ENCODE measurements at places on chromosomes 12 and 14.

DNA sequence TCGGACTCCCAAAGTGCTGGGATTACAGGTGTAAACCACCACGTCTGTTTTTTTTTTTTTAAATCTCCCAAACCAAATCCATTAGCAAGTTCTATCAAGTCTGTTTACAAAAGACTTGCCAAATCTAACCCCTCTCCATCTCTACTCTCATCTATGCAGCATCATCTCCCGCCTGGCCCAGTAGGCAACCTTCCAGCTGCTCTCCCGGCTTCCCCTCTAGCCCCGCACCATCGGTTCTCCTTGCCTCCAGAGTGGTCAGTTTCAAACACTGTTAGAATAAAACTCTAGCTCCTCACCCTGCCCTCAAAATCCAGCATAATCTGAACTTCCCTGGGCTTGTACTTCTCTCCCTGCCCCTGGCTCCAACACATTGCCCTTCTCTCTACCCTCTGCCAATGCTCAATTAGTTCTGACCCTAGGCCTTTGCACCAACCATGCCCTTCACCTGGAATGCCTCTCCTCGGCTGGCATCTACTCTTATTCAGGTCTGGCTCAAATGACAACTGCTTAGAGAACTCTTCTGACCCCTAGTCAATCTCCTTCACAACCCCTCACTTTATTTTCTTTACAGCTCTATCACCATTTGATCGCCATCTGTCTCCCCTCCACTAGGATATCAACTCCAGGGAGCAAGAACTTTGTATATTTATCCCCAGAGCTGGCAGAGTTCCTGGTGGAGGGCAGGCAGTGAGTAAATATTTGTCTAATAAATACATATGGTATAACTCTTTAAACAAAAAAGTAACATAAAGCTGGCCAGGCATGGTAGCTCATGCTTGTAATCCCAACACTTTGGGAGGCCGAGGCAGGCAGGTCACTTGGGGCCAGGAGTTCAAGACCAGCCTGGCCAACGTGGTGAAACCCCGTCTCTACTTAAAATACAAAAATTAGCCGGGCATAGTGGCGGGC lies 4.9 kb downstream of the WSB2 start:
- no peak for DNase-seq

GRCh38 chr12:68420225-68421010 lies 88.3 kb upstream of the MDM1 start:
- DNase-seq = no peak

GRCh38 chr14:29743531-29743930 lies 184.1 kb downstream of the PRKD1 start:
- DNase-seq = no peak

GRCh38 chr14:52640137-52640536 lies 55.2 kb downstream of the ERO1A start:
- peak; percentile 17 for DNase-seq

DNA sequence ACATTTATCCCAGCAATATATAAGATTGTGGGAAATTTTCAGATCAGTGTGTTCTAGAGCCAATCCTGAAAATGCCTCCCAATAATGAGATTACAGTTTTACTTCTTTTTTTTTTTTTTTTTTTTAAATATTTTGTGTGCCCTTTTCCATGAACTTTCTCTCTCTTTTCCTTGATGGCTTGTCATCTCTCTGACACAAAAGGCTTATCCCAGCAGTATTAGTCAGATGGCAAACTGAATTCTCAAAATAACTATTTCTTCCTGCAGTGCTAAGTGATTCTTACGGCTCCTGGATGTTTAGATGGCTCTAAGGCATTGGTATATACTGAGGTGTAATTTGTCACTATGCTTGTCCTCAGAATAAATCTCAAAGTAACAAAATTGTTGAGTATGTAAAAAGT lies 86.7 kb downstream of the LRP6 start:
- no peak for DNase-seq

DNA sequence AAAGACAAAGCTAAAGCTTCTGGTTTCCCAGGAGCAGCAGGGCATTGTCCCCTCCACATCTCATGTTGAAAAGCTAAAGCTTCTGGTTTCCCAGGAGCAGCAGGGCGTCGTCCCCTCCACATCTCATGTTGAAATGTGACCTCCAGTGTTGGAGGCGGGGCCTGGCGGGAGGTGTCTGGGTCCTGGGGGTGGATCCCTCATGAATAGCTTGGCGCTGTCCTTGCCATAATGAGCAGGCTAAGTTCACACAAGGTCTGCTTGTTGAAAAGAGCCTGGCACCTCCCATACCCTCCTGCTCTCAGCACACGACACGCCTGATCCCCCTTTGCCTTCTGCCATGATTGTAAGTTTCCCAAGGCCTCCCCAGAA lies 123.7 kb downstream of the PIWIL1 start:
- DNase-seq = no peak

DNA sequence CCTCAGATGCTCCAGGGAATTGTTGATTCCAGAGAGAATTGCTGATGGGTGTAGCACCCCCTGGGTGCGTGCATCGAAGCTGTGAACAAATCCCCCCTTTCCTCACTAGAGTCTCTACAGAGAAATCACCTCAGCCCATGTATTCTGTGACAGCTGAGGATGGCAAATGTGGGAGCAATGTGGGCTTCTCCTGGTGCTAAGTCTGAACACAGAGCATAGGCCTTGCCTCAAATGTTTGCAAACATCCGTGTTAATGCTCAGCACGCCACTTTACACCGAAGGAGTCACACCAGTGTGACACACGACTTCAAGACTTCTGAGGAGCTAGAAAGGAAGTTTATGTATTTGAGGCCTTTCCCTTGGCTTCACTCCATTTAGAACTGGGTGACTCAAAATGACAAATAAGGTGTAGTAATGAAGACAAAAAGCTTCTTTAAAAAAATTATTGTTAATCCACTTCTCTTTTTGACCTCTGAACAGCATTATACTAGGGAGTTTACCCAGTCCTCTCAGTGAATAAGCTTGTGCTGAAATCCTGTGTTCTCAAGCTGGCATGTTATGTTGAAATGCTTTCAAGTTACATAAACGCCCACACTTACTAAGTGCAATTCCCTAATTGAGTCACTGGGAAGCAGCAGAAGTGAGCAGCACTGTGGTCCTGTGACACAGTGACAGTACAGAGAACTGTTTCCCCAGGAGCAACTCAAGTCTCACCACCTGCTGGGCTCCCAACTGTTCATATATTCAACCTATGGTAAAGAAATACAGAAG lies 92.9 kb downstream of the FAR2 start:
- peak; percentile 6 for DNase-seq

- peak; percentile 40 for DNase-seq
These were observed 1.4 kb downstream of the ZNF385A start for GRCh38 chr12:54383041-54383609.

DNA sequence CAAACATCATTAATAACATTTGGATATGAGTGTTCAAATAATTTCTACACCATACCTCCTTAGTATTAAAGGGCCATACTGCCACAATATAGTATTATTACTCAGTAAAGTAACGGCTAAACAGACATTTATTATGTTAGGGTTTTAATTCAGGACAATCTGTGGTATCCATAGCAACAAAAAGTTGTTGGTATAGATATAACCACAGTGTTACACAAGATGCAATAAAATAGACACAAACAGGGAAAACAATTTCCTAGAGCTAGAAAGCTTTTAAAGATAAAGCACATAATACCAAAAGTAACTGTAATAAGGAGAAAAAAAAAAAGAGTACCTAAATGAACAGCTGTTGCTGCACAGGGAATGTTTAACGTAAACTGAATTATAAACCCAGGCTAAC lies 16.1 kb downstream of the CNIH1 start:
- DNase-seq = no peak

- no peak for DNase-seq
These were observed 27.8 kb upstream of the CACNA2D4 start for GRCh38 chr12:1946296-1946695.

GRCh38 chr12:98062464-98063245 lies 452.7 kb upstream of the TMPO start:
- DNase-seq = no peak

- no peak for DNase-seq
These were observed 14.6 kb upstream of the DDHD1 start for GRCh38 chr14:53167602-53168328.

- no peak for DNase-seq
These were observed 513.8 kb downstream of the RPL10L start for GRCh38 chr14:46137786-46138185.

- DNase-seq = no peak
These were observed 170.5 kb downstream of the IPO8 start for GRCh38 chr12:30525171-30525570.

- DNase-seq = no peak
These were observed 30.5 kb downstream of the RAB35 start for GRCh38 chr12:120085920-120086645.

DNA sequence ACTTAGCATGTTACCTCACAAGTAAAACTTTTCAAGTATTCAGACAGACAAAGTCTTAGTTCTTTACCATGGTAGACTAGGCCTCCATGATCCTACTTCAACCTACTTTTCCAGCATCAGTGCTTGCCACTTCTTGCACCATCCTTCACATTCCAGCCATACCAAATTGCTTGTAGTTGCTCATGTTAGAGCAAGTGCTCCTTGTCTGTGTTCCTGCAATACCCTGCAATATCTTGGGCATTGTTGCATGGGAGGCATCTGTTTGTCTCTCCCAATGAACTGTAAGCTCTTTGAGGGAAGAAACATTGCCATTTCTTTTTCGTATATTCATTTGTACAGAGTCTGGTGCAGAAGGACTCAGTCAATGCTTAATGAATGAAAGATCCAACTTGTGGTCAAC lies 78.0 kb downstream of the SRGAP1 start:
- DNase-seq = no peak

DNA sequence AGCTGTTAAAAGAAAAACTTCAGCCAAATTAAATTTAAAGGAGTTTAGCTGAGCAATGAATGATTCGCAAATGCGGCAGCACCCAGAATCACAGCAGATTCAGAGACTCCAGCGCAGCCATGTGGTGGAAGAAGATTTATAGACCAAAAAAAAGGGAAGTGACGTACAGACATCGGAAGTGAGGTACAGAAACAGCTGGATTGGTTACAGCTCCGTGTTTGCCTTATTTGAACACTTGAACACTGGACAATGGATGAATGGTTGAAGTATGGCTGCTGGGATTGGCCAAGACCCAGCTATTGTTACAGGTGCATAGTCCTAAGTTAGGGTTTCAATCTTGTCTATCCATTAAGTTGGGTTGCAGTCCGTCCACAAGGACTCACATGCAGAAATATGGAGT lies 42.6 kb downstream of the GALNT8 start:
- DNase-seq = no peak

- DNase-seq = no peak
These were observed 169.6 kb downstream of the ZFP36L1 start for GRCh38 chr14:68623307-68623706.

All from stimulated activated naive CD8-positive, alpha-beta T cell treated with anti-CD3 and anti-CD28 coated beads, Interleukin-15, Interleukin-2, amounts not matched to agents 100 U/mL and 50 U/mL, for 24 hours (primary cell).